T-helper 2 cell treated with Interferon-gamma antibody and Interleukin-4, amounts not matched to agents 5 μg/mL and 100 μg/mL, for 36 hours (primary cell): ENCODE measurements at places on chromosomes 7 and 10.

- peak within 1 kb of the TSS; percentile 91 for H3K4me3 ChIP-seq
- H3K36me3 ChIP-seq: peaks cover 28% of the 10 kb centered on the region
- H3K27ac ChIP-seq: peak within 1 kb of the TSS; percentile 98
- peaks cover 24% of the 10 kb centered on the region for H3K4me1 ChIP-seq
- peaks cover 17% of the 10 kb centered on the region for H3K27me3 ChIP-seq
These were observed at the start of gene ZNF518A for GRCh38 chr10:96129387-96130325. Gene ZNF518A (plus strand): TSS chr10:96130297. CDS start chr10:96156323, 26,026 bp downstream.

- peaks cover 4% of the 10 kb centered on the region for H3K4me1 ChIP-seq
- H3K27ac ChIP-seq: no peak overlapping the region
- no peak overlapping the region for H3K4me3 ChIP-seq
- H3K36me3 ChIP-seq: no peaks in the 10 kb centered on the region
- H3K27me3 ChIP-seq: no peaks in the 10 kb centered on the region
These were observed 17.6 kb upstream of the IMPDH1 start for GRCh38 chr7:128427289-128427891.

GRCh38 chr10:113497198-113497597 is 55.7 kb upstream of the HABP2 start:
- no peak overlapping the region for H3K4me3 ChIP-seq
- peaks cover 3% of the 10 kb centered on the region for H3K27me3 ChIP-seq
- DNase-seq: no peak
- H3K36me3 ChIP-seq: no peaks in the 10 kb centered on the region
- H3K27ac ChIP-seq: no peak overlapping the region

DNA sequence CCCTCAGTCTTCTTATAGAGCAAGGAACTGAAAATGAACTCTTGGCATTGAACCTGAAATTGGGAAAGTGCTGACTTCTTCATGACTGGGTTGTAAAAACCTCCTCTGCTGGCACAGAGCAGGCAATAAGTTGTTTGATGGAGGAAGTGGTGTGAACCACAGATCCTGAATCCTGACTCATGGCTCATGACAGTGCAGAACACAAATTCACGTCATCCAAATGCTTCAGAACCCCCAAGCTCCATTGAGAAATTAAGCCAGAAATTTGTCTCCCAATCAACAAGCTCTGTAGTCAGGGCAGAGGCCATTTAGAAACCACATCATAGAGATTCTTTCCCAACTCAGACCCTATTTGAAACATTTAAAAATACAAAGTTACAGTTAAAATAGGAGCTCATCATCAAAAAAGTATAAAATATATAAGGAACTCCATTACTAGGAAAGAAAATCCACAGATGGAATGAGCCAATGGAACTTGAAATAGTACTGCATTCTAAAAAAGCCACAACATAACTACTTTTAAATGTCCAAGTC is 10.3 kb upstream of the STK17A start:
- peak overlapping the region; percentile 47 for H3K27ac ChIP-seq
- peak; percentile 51 for DNase-seq
- H3K4me1 ChIP-seq: peaks cover 22% of the 10 kb centered on the region
- H3K36me3 ChIP-seq: no peaks in the 10 kb centered on the region
- peak overlapping the region; percentile 3 for H3K4me3 ChIP-seq

GRCh38 chr7:42734568-42734967 is 177.3 kb downstream of the C7orf25 start:
- no peak for DNase-seq
- no peak overlapping the region for H3K4me3 ChIP-seq
- H3K27me3 ChIP-seq: no peaks in the 10 kb centered on the region
- H3K27ac ChIP-seq: no peak overlapping the region
- H3K36me3 ChIP-seq: no peaks in the 10 kb centered on the region

- no peaks in the 10 kb centered on the region for H3K36me3 ChIP-seq
- no peak for DNase-seq
- no peaks in the 10 kb centered on the region for H3K27me3 ChIP-seq
- H3K4me3 ChIP-seq: no peak overlapping the region
These were observed 260.3 kb upstream of the TCERG1L start for GRCh38 chr10:131571865-131572264.

DNA sequence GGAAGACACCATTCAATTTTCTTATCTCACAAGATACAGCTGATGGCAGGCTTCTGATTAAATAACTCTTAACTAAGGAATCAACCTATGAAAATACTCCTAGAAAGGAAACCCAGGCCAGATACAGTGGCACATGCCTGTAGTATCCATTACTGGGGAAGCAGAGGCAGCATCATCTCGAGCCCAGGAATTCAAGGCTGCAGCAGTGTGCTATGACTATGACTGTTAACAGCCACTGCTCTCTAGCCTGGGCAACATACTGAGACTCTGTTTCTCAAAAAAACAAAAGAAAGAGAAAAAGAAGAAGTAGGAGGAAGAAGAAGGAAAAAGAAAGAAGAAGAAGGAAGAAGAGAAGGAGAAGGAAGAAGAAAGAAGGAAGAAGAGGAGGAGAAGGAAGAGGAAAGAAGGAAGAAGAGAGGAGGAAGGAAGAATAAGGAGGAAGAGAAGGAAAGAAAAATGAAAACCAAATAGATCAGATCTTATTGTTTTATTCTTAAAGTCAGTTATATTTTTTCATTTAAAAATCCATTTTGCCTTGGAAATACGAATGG is 18.0 kb downstream of the DPY19L1 start:
- H3K4me3 ChIP-seq: no peak overlapping the region
- H3K27me3 ChIP-seq: no peaks in the 10 kb centered on the region
- no peak for DNase-seq
- peaks cover 3% of the 10 kb centered on the region for H3K36me3 ChIP-seq
- H3K27ac ChIP-seq: no peak overlapping the region

GRCh38 chr10:125411724-125412123 is 251.4 kb upstream of the CTBP2 start:
- H3K27ac ChIP-seq: no peak overlapping the region
- no peak overlapping the region for H3K4me3 ChIP-seq
- DNase-seq: no peak
- no peaks in the 10 kb centered on the region for H3K4me1 ChIP-seq
- H3K36me3 ChIP-seq: no peaks in the 10 kb centered on the region

GRCh38 chr10:97759158-97759887 is 12.5 kb downstream of the SFRP5 start:
- H3K27me3 ChIP-seq: no peaks in the 10 kb centered on the region
- DNase-seq: peak; percentile 27
- H3K36me3 ChIP-seq: peaks cover 30% of the 10 kb centered on the region
- H3K4me3 ChIP-seq: no peak overlapping the region
- no peaks in the 10 kb centered on the region for H3K4me1 ChIP-seq
- no peak overlapping the region for H3K27ac ChIP-seq

GRCh38 chr10:59099481-59099880 is 77.0 kb upstream of the PHYHIPL start:
- H3K4me1 ChIP-seq: no peaks in the 10 kb centered on the region
- no peak for DNase-seq
- no peaks in the 10 kb centered on the region for H3K36me3 ChIP-seq

DNA sequence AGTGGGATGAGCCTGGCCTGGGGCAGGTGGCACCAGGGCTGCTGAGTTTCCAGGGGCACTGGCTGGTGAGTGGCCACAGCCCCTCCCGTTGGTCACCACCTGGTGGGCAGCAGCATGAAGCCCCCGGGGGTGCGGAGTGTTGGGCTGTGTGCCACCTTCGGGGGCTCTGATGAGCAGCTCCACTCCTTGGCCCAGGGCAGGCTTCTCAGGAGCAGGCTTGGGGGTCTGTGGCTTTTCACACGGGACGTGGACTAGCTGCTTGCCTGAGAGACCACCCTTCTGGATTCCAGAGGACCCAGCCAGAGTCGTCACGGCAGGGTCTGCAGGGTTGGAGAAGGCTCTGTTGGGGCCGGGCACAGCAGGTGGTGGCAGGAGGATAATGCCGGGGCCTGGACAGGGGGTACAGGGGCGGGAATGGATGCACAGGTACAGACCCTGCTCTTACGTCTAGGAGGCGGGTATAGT is 193.1 kb downstream of the ADARB2 start:
- H3K27me3 ChIP-seq: no peaks in the 10 kb centered on the region
- DNase-seq: no peak
- H3K4me1 ChIP-seq: no peaks in the 10 kb centered on the region
- no peak overlapping the region for H3K27ac ChIP-seq
- H3K36me3 ChIP-seq: no peaks in the 10 kb centered on the region
- no peak overlapping the region for H3K4me3 ChIP-seq

GRCh38 chr10:10477844-10478243 is 539.8 kb upstream of the CELF2 start:
- H3K4me3 ChIP-seq: no peak overlapping the region
- no peak for DNase-seq
- H3K36me3 ChIP-seq: no peaks in the 10 kb centered on the region

DNA sequence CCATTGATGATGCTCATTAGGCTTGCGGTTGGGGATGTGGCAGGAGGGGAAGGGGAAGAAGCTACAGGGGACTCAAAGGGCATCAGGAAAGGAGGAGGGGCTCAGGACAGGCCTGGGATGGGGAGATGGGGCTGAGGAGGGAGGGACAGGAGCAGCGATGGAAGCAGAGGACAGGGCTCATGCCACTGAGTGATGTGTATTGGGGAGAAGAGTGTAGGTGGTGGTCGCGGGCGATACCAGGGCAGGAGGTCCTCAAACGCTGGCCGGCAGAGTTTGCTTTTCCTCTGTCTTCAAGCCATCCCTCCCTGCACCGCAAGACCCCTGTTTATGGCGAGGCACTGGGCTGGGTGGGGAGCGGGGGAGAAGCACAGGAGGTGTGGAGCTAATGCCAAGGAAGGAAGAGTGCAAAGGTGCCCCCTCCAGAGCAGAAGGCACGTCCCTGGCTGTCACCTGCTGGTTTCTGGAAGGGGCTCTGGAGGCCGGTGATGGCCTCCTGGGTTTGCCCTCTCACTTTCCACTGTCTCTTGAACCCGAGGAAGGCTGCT is 134.7 kb downstream of the SVIL start:
- H3K27ac ChIP-seq: no peak overlapping the region
- H3K4me3 ChIP-seq: no peak overlapping the region
- DNase-seq: no peak
- no peaks in the 10 kb centered on the region for H3K27me3 ChIP-seq
- H3K4me1 ChIP-seq: no peaks in the 10 kb centered on the region

DNA sequence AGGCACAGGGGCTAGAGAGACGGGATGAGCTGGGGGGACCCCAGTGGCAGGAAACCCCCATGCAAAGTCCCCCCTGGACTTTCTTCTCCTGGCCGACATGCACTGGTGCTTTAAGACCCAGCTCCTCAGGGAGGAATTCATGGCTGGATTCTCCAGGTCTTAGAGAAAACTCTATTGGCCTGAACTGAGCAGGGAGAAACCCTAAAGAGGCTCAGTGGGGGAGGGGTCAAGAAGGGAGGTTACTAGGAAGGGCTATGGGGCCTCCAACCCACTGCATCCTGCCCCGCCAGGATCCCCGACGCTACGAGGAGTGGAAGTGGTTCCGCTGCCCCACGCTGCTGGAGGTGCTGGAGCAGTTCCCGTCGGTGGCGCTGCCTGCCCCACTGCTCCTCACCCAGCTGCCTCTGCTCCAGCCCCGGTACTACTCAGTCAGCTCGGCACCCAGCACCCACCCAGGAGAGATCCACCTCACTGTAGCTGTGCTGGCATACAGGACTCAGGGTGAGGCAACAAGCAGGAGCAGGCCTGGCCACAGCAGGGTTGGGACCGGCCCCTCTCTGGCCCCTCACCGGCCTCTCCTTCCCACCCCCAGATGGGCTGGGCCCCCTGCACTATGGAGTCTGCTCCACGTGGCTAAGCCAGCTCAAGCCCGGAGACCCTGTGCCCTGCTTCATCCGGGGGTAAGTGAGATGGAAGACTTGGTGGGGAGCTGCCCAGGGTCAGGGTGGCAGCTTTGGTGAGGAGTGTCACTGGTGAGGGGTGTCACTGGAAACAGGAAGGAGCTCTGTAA is 13.8 kb downstream of the ATG9B start:
- H3K4me3 ChIP-seq: peak overlapping the region; percentile 76
- peak; percentile 28 for DNase-seq
- H3K36me3 ChIP-seq: peaks cover 23% of the 10 kb centered on the region

- no peak for DNase-seq
- no peaks in the 10 kb centered on the region for H3K36me3 ChIP-seq
- peaks cover 12% of the 10 kb centered on the region for H3K27me3 ChIP-seq
- H3K27ac ChIP-seq: no peak overlapping the region
These were observed 134.3 kb downstream of the CFAP58 start for GRCh38 chr10:104487794-104488438.

DNA sequence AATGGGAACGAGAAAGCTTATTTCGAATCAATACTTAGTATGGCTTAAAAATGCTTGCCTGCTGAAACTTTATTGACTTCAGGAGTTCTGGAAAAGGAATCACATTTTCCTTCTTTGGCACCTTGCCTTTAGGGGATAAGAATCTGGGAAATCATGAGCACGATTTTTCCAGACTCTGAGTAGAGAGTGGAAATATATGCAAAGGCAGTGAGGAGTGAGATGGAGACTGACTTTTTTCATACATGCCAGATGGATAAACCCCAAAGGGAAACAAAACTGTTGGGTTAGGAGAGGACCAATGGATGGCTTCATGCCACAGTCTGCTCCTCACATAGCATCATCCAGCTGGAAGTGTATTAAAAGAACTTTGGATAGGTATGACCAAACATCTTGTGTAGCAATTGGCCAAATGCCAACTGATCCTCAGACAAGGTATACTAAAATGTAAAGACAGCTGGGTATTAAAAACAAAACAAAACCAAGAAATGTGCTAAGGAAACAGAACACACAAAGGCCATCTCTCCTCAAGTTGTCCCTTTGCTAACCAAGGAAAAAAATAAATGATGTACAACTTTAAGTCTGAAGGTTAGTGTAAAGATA is 1.7 kb downstream of the COL28A1 start:
- H3K27me3 ChIP-seq: peaks cover 28% of the 10 kb centered on the region
- no peak for DNase-seq
- no peaks in the 10 kb centered on the region for H3K36me3 ChIP-seq

GRCh38 chr7:55193245-55193644 is 171.9 kb upstream of the LANCL2 start:
- H3K27ac ChIP-seq: no peak overlapping the region
- peaks cover 11% of the 10 kb centered on the region for H3K27me3 ChIP-seq
- H3K36me3 ChIP-seq: no peaks in the 10 kb centered on the region
- H3K4me3 ChIP-seq: no peak overlapping the region
- DNase-seq: no peak

GRCh38 chr7:103119791-103120291 is 29.1 kb downstream of the NAPEPLD start:
- no peak overlapping the region for H3K4me3 ChIP-seq
- DNase-seq: no peak
- no peaks in the 10 kb centered on the region for H3K4me1 ChIP-seq
- H3K36me3 ChIP-seq: peaks cover 11% of the 10 kb centered on the region
- no peak overlapping the region for H3K27ac ChIP-seq

- H3K4me1 ChIP-seq: no peaks in the 10 kb centered on the region
- no peak for DNase-seq
- no peak overlapping the region for H3K4me3 ChIP-seq
- H3K27ac ChIP-seq: no peak overlapping the region
These were observed 84.8 kb downstream of the HBP1 start for GRCh38 chr7:107253599-107253998.

DNA sequence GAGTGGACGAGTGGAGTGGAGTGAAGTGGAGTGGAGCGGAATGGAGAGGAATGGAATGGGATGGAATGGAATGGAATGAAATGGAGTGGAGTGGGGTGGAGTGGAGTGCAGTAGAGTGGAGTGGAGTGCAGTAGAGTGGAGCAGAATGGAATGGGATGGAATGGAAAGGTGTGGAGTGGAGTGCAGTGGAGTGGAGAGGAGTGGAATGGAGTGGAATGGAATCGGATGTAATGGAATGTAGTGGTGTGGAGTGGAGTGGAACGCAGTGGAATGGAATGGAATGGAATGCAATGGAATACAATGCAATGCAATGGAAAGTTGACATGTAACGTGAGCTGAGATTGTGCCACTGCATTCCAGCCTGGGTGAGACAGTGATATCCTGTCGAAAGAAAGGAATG is 46.4 kb downstream of the ZNF716 start:
- H3K27ac ChIP-seq: no peak overlapping the region
- DNase-seq: no peak
- H3K27me3 ChIP-seq: no peaks in the 10 kb centered on the region
- H3K36me3 ChIP-seq: no peaks in the 10 kb centered on the region
- H3K4me1 ChIP-seq: no peaks in the 10 kb centered on the region

GRCh38 chr10:89042562-89042961 is 52.0 kb downstream of the FAS start:
- H3K36me3 ChIP-seq: peaks cover 2% of the 10 kb centered on the region
- peaks cover 4% of the 10 kb centered on the region for H3K27me3 ChIP-seq
- no peak overlapping the region for H3K4me3 ChIP-seq
